Breast epithelium (tissue), 4 donors: ENCODE measurements at places on chromosomes 6 and 20. TPM values are rescaled to one million over a fixed set of nuclear protein-coding genes. Genes with fewer than 3 reads are reported as not detected.

GRCh38 chr6:105880030-105880492, 206.1 kb upstream of the PRDM1 start:
- no peak for DNase-seq

GRCh38 chr6:157530126-157530525, 149.1 kb downstream of the ZDHHC14 start:
- no peak for DNase-seq

DNA sequence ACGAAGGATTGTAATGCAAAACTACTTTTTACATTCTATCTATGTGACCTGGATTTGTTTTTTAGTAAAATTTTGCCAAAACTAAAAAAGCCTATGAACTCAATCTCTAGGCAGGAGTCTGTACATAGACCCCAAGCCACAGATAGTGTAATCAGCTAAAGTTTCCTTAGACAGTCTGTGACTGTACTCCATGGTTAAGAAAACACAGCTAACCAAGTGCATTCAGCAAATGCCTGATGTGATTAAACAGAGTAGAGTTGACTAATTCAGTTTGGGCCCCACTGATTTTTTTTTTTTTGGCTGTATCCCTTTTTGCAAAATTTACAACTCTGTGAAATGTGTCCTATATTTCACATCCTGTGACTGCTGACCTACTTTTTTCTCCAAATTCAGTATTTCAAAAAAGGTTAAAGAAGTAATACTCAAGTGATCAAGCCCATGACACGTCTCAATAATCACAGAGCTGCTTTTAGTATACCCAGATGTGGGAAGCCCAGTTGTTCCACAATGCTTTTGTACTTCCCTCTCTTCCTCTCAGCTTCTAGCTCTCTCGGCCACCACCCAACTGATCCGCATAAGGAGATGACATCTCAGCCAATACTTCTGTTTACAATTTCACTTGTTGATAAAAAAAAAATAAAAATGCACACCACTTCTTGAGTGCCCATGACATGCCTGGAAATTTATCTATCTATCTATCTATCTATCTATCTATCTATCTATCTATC, 108.8 kb upstream of the TBX18 start:
- DNase-seq, result no peak

DNA sequence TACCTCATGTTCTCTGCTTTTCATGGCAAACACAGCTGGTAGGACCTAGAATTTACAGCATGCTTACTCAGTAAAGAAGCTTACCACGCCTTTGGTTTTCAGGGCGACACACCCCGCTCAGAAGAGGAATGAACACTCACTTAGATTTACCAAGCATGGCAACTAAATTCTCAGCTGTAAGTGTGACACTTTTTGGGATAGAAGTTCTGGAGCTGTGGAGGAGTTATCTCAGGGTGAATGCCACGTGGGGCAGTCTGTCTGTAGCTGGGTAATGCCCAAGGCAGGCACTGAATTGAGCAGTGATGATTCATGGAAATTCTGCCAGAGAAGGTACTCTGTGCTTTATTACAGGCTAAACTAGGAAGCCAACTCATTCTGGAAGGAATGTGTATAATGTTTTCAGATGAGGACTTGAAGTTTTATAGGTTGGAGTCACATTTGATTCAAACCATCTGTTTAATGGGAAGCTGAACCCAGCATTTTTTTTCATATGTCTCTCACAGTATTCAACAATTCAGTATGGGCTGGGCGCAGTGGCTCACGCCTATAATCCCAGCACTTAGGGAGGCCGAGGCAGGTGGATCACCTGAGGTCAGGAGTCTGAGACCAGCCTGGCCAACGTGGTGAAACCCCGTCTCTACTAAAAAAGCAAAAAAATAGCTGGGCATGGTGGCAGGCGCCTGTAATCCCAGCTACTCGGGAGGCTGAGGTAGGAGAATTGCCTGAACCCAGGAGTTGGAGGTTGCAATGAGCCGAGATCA, 3.5 kb upstream of the PRIM2 start:
- no peak for DNase-seq

- no peak for DNase-seq
These were observed 126.9 kb downstream of the DHX35 start for GRCh38 chr20:39089029-39089428.

- no peak for DNase-seq
These were observed 90.6 kb upstream of the SYNDIG1 start for GRCh38 chr20:24378661-24379483.

- DNase-seq, result no peak
These were observed 320.1 kb downstream of the TAF4 start for GRCh38 chr20:61745397-61746146.

DNA sequence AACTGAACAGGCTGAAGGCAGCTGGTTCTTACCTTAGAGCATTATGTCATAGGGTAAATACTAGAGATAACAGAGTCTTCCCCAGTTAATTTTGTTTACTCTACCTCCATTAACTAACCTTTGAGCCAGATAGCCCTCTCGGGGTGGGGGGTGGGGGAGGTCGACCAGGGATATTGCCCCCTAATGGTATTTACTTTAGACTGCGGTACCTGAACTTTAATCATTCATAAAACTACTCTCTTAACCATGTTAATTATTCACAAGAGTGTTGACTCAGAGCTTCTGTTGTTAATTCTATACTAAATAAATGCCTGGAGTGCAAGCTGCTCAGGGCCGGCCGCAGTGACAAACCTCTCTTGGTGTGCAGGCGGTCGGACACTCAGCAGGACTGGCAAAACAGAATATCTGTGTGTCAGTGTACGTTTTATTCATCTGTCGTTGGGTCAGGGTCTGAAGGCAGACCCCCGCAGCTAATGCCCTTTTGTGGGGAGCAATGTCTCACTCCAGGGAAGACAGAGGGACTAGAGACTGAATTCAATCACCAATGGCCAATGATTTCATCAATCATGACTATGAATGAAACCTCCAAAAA, 152.4 kb upstream of the COL21A1 start:
- DNase-seq, result no peak

- no peak for DNase-seq
These were observed 108.8 kb upstream of the TCF21 start for GRCh38 chr6:133779916-133780695.

DNA sequence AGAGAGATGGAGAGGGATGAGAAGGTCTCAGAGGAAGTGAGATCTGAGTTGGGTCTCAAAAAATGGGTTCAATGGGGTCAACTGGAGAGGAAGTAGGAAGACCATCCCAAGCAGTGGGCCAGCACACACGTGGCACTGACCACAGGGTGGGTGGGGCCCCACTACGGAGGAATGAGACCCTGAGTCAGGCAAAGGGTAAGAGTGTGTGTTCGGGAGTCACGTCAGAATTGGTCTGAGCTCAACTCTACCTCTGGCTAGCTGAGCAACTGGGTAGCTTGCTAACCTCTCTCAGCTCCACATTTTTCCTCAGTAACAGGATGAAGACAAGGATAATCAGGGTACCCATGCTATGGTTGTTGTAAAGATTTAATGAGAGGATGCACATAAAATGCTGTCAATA, 79.0 kb downstream of the TRERF1 start:
- no peak for DNase-seq

Gene CALHM6
- 2.3 TPM for total RNA-seq

Gene THBD
- 44.2 TPM for total RNA-seq

Gene SLC35A1
- total RNA-seq, result 20.3 TPM

Gene MICB
- total RNA-seq, result 4.0 TPM
